ENCODE measurements at places on chromosomes 6 and 20.
A peak's percentile ranks its signal among the peaks of the same experiment; 100 is the strongest.

DNA sequence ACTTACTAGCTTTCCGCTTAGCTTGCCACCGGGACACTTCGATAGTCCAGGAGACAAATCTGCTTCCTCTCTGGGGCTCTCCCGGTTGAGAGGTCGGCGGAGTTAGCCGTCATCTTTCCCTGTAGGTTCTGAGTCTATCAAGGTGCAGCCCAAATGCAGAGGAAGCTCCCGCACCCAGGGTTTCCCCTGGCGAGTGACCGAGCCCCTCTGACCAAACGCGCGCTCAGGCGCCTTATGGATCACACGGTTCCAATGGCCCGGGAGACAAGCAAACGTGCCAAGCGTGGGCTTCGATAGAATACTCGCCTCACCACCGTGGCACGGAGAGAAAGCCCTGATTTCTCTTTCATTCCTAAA, 15.8 kb upstream of the FOXC1 start:
- no peak for DNase-seq

- DNase-seq = no peak
These were observed 58.2 kb downstream of the SMAP1 start for GRCh38 chr6:70725817-70726415.

- DNase-seq = no peak
These were observed 11.6 kb downstream of the AKAP7 start for GRCh38 chr6:131146865-131147264.

- DNase-seq = no peak
These were observed 27.3 kb upstream of the HBS1L start for GRCh38 chr6:135081966-135082365.

DNA sequence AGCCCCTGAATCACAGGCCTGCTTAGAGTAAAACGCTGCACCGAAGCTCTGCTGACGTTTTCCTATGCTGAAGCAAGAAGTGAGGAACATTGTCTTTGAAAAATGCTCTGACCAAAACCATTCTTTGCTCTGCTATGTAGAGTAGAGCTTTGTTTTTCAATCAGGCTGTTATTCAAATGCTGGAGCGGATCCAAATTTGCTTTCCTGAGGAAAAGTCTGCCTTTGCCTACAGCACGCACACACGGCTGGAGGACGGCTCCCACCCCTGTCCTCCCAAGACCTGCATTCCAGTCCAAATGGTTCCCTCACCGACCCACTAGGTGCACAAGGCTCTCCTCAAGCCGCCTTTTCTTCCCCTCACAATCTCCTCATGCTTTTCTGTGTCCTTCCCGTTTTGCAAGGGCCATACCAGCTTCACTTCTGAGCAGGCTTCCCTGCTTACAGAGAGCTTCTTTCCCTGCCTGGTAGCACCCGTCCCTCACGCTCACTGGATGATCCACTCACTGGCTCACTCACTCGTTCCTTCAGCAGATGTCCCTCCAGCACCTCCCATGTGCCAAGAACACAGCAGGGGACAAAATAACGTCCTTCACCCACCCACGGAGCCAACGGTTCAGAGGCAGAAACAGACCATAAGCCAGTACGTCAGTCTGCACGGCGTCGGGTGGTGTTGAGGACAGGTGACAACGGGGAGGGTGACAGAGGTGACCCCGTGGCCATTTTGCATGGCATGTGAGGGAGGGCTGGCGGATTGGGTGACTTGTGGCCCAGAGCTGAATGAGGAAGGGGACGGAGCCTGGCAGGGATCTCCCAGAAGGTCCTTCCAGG, 137.9 kb upstream of the NEDD9 start:
- no peak for DNase-seq

GRCh38 chr20:2871111-2871465, 2.2 kb upstream of the PTPRA start:
- peak; percentile 7 for DNase-seq

- no peak for DNase-seq
These were observed 300.2 kb upstream of the SYNCRIP start for GRCh38 chr6:85942844-85943243.

DNA sequence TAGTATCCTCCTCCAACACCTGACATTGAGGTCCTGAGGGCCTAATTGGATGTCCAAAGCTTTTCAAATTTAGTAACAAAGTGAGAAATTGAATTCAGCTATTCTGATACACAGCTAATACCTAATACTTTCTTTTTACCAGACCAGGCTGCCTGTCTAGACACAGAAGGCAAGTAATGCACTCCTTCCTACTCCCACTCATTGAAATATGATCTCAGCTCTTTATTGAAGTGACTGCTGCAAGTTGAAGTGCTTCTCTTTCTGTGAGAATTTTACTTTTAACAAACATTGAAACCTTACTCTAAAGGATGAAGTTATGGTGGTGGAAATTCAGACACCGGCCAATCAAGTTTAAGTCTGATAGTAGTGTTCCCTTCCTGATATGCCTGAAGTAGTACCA, 90.8 kb upstream of the OGFRL1 start:
- DNase-seq = no peak

GRCh38 chr6:30544666-30545272, 11.5 kb downstream of the GNL1 start:
- peak; percentile 23 for DNase-seq

- no peak for DNase-seq
These were observed 751.1 kb downstream of the DHX35 start for GRCh38 chr20:39713076-39713840.

DNA sequence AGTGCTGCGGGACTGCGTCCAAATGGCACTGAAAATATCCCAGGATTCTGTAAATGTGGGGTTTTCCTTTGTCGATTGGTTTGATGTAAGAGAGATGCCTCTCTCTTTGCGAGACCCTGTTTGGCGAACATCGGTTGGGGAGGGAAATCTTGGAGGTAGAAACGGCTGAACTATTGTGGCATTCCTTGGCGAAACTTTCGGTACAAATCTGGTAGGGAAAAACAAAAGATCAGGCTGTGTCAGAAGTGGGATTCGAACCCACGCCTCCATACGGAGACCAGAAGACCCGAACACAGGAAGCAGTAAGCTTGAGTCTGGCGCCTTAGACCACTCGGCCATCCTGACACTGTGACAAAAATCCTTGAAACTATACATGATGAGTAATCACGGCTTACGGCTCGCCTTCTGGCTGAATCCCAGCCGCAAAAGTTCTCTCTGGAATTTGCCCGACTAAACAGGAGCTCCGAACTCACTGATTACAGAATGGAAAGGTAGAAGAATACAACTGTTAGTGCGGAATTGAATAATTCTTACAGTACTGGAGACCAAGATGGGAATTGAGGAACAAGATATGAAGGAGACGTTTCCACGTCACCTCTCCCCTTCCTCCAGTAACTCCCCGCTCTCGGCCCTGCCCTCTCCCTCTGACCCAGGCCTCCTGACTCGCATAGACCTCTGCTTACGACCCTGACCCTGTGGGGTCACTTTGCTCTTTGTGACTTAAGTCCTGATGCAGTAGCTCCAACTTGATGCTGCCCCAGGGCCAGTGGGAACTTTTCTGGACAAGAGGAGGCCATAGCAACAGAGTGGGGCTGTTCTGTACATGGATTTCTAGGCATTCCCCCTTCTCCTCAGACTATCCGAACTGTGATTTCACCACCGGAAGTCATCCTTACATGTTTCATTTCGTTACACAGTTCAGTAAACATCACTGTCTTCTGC, 132.8 kb upstream of the ZNF184 start:
- no peak for DNase-seq

DNA sequence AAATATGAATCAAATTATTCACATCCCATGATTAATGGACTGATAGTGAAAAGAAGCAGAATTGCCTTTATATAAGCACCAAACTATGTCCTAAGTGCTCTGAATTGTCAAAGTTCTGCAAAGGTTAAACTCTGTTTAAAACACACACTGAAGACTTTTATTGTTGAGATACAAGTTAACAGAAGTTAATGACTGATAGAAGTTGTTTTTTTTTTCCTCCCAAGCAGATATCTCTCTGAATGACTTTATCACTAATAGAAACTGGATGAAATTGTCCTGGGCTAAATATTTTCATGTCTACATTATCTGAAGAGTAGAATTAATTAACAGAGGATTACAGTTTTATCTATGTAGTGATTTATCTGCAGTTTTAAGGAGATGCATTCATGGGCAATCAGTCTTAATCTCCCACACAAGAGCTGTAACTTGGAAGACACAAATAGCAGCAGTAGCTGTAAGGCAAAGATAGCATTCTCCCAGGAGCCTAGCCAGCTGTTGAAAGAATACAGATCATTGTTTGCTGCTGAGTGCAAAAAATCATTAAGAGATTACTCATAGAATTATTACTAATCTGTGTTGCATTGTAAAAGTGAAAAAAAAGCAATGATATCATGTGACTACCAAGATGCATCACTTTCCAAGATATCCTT, 49.9 kb downstream of the BMP5 start:
- peak; percentile 7 for DNase-seq

- DNase-seq = peak; percentile 57
These were observed 155.1 kb upstream of the MLIP start for GRCh38 chr6:53956068-53956711.

DNA sequence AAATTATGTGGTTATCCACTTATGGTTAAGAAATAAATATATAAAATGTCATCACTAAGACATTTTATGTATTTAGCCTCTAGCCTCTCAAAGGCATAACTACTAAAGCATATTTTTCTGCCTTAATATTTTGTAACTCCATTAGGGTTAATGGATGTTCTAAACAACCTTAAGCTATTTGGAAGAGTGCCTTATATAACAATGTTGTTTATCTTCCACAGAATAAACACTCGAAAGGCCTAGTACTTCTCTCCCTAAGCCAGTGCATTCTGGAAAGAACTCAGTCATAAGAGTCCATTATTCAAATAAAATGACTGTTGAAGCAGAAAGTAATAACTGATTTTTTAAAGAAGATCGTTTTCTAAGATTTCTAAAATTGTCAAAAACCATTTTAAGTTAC, 15.0 kb upstream of the PRIM2 start:
- DNase-seq = no peak
